Heart left ventricle (tissue), 16 donors: ENCODE measurements at places on chromosomes 5 and 9.

- no peak for DNase-seq
These were observed 72.6 kb downstream of the SMARCA2 start for GRCh38 chr9:2087500-2088313.

DNA sequence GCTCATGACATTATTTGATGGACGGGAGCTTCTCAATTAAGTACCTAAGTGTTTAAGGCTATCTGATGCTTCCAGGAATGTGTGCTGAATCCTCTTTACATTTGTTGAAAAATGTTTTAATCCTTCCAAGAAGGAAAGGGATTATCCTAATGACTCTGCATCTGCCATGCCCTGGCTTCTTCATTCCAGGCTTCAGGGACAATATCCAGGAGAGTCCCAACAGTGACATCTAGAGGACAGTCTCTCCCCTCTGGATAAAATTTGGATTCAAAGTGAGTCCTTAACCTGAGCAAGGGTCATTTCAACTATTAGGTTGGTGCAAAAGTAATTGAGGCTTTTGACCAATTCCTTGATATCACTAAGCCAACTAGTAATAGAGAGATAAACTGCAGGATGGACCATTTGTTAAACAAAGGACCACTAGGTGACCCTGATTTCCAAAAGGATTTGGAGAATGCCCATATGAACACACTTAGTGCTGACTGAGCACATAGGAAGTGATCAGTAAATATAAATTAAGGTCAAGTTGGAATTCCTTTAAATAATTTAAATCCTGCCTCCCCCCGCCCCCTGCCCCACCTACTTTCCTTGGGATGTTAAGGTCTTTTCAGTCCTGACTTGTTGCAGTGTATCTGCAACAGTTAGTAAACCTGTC is 19.1 kb downstream of the TNFSF8 start:
- no peak for DNase-seq

DNA sequence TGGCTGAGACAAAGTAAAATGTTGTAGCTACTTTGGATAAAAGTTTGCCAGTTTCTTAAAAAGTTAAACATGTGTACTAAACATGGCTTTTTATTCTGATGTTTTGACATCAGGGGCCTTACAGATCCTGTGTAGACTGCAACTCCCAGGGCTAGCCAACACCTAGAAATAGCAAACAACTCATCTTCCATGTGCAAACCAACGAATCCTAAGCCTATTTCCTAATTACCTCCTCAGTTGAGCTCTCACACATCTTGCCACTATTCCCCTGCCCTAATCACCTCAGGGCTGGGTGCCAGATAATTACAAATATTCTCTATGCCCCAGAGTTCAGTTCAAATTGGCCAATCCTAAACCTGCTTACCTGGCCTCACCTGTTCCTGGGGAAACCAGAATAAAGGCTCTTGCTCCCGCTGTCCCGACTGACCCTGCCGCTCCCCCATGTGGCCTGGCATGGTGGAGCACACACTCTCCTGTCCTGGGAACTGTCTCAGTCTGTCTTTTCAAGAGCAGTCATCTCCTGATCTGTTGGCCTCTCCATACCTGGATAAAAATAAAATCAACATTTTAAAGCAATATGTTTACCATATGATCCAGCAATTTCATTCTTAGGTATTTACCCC is 37.1 kb upstream of the FAM169A start:
- DNase-seq: no peak

DNA sequence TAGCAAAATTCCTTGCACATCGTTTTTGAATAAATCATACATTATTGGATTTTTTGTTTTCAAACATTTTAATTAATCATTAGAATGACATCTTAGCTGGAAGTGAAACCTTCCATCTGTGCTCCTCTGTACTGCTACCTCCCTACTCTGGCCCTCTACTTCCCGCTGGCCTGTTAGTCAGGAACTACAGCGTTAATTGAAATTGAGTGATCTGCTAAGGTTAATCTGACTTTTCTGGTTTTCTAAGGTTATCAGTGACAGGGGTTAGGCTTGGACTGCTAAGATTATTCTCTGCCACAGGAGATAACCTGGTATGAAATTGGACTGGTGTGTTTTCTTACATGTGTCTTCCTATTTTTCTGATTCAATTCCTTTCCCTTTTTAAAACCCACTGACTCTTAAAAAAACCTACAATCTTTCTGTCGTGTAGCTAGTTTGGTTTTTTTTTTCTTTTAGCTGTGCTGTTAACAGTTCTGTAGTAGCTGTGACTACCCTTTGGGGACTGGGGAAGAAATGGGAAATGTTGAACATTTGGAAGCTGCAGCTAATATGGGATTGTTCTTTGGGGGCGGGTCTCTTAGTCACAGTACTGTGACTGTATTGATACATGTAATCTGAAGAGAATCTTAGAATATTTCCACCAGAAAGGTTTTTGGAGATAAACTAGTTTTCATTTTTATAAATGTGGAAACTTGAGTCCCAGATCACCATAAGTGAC is 4.6 kb downstream of the KIF2A start:
- no peak for DNase-seq

- DNase-seq: no peak
These were observed 116.5 kb downstream of the SLC1A3 start for GRCh38 chr5:36722900-36723299.

DNA sequence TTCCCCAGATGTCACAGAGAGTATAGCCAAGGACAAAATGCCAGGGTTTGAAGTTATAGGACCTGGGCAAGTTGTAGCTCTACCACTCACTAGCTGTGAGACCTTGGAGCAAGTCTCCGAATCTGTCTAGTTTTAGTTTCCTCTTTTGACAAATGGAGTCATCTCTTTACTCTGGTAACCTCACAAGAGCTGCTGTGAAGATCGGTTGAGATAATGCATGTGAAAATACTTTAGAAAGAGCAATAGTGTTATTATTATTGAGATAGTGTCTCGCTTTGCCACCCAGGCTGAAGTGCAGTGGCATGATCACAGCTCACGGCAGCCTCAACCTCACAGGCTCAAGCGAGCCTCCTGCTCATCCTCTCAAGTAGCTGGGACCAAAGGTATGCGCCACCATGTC is 117.9 kb upstream of the NR5A1 start:
- DNase-seq: no peak

DNA sequence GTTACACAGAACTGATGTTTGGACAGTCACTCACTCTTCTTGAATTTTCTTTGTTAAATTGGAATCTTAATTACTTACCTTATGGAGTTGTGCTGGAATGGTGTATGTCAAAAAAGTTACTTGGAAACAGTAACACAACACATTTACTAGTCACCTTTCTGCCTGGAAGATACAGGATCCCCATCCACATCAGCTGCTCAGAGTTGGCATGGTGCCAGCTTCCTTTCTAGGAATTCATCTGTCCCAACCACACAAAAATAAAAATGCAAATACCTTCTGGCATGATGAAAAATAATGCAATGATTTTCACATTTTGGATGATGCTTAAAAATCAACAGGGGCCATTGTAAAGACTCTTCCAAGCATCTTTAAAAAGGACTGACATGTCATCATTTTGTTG is 341.5 kb downstream of the TMEM38B start:
- no peak for DNase-seq

DNA sequence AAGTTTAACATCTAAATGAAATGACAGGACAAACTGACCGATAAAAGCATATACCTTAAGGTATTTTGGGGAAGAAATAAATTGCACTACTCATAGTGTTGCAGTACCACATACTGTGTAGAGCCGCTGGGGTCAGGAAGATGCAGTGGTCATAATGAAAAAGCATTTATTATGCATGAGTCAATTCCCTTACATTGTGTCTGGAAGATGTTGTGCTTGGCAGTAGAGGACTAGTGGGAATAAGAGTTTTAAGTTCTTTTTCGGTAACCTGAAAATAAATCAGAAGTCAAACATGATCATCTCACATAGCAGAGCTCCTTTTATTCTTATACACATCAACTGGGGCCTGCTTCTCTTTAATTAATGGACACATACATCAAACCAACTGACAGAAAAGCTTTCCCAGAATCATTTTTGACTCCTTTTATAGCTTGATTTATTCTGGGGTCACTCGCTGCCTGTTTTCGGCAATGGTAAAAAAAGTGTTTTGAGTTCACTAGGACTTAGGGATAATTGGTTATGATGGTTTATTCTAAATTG is 262.5 kb upstream of the CHD1 start:
- DNase-seq: no peak

GRCh38 chr9:72313507-72313906 is 51.5 kb downstream of the ZFAND5 start:
- no peak for DNase-seq
